Suprapubic skin (tissue), 4 donors: ENCODE measurements at places on chromosomes 16 and 17. TPM values are rescaled to one million over a fixed set of nuclear protein-coding genes. Genes with fewer than 3 reads are reported as not detected.

Gene VASN
- 21.4 TPM for total RNA-seq

Gene LPO
- total RNA-seq: 0.23 TPM

Gene CFAP119
- 5.9 TPM for total RNA-seq

Gene PLA2G10
- total RNA-seq: not detected

Gene TBC1D3K
- not detected for total RNA-seq

Gene CACNG4
- total RNA-seq: 0.51 TPM

Gene RNU2-1
- not detected for total RNA-seq

Gene SLC35G6
- not detected for total RNA-seq

Gene ABCA5
- 211 TPM for total RNA-seq

Gene FSCN2
- 4.7 TPM for total RNA-seq
